ACHN (cell line): ENCODE measurements at places on chromosomes 11 and 22.

DNA sequence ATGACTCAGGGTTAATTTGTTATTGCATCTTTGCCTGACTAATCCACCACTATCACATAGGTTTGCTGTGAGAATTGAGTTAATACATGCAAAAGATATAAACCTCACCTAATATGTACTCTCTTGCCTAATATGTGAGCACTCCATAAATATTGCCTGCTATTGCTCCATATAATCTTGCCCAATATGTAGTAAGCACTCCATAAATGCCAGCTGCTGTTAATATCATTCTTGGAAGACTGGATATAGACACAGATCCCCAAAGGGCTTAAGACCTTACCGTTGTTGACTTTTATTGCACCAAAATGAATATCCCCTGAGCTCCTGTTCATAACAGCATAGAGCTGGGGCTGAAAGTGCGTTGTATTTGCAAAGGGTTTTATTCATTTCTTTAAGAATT lies 27.0 kb upstream of the LRRC55 start:
- no peak for DNase-seq

DNA sequence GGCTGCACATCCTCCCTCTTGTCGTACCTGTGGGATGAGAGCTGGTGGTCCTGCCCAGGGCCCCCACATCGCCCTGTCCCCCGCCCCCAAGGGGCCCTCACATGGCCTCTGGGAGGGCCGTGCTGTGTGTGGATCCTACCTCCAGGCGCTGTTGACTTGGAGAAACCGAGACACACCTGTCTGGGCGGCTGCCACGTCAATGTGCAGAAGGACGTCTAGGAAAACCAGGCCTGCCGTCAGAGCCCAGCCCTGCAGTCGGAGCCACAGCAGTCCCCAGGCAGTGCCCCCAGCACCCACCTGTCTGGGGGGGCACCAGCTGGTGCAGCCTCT lies 14.2 kb downstream of the ALG12 start:
- no peak for DNase-seq

DNA sequence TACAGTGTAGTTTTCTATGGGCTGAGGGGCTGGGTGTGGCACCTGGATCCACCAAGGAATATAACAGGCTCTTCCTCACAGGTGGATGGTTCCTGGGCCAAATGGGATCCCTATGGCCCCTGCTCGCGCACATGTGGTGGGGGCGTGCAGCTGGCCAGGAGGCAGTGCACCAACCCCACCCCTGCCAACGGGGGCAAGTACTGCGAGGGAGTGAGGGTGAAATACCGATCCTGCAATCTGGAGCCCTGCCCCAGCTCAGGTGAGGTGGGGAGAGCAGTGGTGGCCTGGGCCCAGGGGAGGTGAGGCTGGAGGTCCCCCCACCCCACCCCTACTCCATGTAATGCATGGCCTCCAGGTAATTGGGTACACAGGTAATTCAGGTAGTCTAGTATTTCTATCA lies 20.7 kb downstream of the ADAMTS15 start:
- no peak for DNase-seq

DNA sequence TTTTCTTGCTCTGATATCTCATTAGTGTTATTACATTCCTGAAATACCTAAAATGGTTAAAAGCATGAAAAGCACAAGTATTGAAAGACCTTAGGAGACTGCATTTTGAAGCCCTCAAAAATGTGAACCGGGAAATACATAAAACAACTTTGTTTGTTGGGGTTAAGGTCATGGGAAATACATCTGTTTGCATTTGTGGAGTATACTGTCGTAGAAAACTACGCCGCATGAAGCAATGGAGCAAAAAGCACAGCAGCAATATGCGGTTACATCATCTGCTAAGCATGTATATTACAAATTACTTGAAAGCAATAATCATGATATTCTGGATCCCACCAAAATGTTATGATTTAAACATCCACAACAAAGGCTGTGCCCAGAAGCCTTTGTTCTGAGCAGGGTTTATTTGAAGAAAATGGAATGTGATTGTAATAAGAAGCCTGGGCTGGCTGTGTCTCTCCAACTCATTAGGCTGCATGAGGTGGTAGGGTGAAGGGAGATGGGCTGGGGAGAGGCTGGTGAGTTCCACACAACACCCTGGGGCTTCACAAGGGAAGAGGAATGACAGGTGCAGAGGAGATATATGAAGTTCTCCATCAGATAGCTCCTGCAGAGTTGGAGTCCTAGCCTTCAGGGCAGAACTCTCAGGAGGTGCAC lies 64.7 kb upstream of the LIN7C start:
- no peak for DNase-seq

DNA sequence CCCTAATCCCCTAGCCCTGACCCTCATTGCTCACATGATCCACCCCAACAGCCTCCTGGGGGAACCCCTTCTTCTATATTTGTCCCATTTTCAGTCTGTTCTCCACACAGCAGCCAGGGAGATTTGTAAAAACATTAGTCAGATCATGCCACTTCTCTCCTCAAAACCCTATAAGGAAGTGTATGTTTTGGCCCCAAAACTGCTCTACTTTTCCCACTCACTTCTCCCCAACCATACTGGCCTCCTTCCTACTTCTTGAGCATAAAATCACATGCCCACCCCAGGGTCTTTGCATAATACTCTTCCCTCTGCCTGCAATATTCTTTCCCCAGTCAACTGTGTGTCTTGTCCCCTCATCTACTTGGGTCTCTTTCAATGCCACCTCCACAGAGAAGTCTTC lies 4.7 kb upstream of the SLC22A12 start:
- DNase-seq = no peak

DNA sequence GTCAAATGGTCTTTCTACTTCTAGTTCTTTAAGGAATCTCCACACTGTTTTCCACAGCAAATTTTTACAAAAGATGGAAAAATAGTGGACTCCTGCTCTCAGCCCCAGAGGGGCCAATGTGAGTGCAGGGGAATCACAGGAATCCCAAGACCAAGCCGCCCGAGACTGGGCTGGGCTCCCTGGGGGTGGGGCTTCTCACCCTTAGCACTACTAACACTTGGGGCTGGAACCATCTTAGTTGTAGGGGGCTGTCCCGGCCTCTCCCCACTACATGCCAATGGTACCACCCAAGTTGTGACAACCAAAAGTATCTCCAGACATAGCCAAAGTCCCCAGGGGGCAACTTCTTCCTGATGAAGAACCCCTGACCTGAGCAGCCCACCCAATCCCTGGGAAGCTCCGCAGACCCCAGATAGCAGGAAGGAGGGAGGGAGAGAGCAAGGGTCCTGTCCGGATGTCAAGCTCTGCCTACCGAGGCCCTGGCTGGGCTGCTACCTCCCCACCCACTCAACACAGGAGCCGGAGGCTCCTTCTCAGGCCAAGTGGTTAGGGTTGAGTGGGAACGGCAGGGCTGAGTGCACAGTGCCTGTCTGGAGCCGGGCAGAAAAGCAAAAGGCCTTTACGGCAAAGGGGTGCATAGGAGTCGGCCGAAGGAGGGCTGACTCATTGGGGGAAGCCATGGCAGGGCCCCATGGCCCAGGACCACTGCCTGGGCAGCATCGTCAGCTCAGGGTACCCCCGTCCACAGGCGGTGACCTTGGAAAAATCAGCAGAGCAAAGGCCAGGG lies 122.5 kb upstream of the FGF3 start:
- DNase-seq = no peak

DNA sequence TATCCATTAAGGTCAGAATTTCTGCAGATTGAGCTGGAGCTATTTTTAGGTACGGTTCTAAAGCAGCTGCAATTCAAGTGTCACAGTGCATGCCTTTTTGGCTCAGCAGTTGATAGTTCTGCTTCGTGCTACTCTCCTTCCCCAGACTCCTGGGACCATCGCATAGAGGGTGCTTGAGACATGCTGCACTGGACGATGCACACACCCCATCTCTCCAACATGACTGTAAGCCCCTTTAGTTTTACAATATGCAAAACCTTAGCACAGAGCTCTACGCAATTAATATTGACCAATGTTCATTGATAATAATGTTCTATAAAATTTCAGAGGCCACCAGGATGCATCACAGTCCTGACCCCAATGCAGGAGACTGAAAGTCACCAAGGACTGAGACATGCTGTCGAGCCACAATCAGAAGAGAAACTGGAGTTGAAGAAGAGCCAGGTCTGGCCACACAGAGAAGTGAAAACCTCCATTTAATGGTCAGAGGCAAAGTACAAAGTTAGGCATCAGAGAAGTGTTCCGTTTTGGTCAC lies 120.9 kb upstream of the ZC3H12C start:
- no peak for DNase-seq

GRCh38 chr22:32378707-32379272 lies 21.1 kb downstream of the RFPL3 start:
- peak; percentile 77 for DNase-seq

GRCh38 chr11:121550247-121551030 lies 97.7 kb upstream of the SORL1-AS1 start:
- no peak for DNase-seq

- DNase-seq = no peak
Measured at GRCh38 chr22:27695925-27696324, 105.6 kb downstream of the MN1 start.

GRCh38 chr11:88359541-88359940 lies 22.0 kb upstream of the CTSC start:
- DNase-seq = peak; percentile 30

- no peak for DNase-seq
Measured at GRCh38 chr11:98107736-98108135, 913.0 kb upstream of the CNTN5 start.

DNA sequence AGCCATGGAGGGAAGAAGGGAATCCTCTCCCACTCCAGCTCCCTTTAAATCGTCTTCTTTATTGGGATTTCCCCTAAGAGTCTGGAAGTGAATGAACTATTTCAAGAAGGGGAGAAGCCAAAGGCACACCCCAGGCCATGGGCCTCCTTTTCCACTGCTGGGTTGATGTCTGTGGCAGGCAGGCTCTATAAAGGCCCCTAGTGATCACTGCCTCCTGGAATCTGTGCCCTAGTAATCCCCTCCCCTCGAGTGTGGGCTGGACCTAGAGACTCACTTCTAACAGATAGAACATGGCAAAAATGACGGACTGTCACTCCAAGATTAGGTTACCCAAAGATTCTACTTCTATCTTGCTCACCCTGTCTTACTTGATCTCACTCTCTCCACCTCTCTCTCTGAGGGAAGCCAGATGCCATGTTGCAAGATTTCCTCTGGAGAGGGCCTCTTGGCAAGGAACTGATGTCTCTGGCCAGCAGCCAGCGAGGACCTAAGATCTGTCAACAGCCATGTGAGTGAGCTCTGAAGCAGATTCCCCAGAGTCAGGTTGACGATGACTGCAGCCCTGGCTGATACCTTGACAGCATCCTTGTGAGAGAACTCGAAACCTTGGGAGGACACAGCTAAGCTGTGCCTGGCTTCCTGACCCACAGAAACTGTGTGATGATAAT lies 444.8 kb downstream of the SOX6 start:
- no peak for DNase-seq

DNA sequence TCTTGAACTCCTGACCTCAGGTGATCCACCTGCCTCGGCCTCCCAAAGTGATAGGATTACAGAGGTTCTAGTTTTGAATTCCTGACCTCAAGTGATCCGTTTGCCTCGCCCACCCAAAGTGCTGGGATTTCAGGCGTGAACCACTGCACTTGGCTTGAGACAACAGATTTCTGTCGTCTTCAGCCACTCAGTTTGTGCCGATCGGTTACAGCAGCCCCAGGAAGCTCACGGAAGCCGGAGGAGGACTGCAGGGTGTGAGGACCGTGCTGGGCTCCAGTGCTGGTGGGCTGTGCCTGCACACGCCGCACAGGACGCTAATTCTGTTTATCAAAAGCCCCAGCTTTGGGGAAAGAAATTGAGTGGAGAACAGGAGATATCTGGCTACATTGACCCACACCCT lies 82.0 kb downstream of the CELSR1 start:
- DNase-seq = no peak

- no peak for DNase-seq
Measured at GRCh38 chr11:98183034-98183433, 837.7 kb upstream of the CNTN5 start.

DNA sequence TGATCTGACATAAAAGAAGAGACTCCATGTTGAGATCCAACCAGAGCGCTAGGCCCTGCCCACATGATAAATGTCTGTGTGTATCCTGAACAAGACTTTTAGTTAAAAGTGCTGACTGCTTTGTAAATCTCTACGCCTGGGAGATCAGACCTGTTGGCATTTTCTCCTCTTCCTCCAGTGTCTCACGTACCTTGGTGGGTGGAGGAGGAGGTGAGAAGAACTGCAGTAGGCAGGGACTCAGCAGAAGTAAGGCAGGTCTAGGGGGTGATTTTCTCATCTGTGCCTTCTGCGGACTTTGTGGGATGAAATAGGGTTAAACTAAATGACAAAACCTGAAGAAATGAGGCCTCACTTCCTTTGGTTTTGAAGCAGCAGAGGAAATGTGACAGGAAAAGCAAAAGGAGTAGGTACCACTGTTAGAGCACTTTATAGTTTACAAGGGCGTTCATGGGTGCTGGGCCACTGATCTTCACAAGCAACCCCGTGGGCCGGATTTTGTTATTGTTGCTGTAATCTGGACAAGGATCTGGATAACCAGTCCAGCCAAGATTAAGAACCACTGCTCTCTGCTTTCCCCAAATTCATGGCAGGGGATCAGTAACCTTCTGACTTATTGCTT lies 36.7 kb upstream of the PLET1 start:
- no peak for DNase-seq

DNA sequence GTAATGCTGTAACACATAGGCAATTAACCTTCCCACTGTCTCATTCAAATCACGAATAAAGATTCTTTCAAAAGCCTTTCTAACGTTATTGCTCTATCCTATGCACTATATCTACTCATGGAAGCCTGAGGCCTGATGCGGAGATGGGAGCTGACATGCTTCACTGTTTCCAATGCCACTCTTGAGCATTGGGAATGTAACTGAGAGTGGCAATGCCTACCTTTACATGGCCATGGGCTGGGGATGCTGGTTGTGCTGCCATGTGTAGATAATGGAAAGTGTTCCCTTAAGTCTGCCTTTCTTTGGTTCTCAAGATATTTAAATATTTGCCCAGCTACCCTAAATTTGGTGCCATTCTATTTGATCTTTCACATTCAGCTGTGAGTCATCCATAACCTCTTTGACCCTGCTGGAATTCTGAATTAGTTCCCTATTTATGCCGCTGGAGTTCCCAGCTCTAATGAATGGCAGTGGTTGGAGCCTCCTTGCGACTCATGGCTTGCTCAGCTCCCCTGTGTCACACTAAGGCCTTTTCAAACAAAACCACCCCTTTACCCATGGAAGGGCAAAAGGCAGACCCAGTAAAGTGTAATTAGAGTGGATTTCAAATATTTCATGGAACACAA lies 21.4 kb upstream of the DKK3 start:
- peak; percentile 64 for DNase-seq

GRCh38 chr11:64060861-64061444 lies 25.2 kb downstream of the FLRT1 start:
- DNase-seq = peak; percentile 11

- DNase-seq = no peak
Measured at GRCh38 chr11:46335890-46336562, 11.2 kb upstream of the DGKZ start.
